HCT116 (cell line): ENCODE measurements at places on chromosomes 2 and 18. TPM values are rescaled to one million over a fixed set of nuclear protein-coding genes. Genes with fewer than 3 reads are reported as not detected.

DNA sequence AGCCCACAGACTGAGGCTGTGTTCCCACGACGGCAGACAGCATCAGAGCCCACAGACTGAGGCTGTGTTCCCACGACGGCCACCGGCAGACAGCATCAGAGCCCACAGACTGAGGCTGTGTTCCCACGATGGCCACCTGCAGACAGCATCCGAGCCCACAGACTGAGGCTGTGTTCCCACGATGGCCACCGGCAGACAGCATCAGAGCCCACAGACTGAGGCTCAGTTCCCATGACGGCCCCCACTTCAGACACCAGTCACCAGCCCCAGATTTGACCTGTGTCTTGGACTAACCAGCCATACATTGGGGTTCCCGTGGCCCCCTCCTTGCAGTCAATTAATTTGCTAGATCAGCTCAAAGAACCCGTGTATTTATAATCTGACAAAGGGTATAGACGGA is 57.8 kb upstream of the SNTG2 start:
- H3K27ac ChIP-seq, result no peak overlapping the region
- DNase-seq, result no peak
- H3K4me1 ChIP-seq, result peaks cover 4% of the 10 kb centered on the region; the same call in 1 of the 2 replicates
- H3K27me3 ChIP-seq, result no peaks in the 10 kb centered on the region; the same call in 1 of the 2 replicates

DNA sequence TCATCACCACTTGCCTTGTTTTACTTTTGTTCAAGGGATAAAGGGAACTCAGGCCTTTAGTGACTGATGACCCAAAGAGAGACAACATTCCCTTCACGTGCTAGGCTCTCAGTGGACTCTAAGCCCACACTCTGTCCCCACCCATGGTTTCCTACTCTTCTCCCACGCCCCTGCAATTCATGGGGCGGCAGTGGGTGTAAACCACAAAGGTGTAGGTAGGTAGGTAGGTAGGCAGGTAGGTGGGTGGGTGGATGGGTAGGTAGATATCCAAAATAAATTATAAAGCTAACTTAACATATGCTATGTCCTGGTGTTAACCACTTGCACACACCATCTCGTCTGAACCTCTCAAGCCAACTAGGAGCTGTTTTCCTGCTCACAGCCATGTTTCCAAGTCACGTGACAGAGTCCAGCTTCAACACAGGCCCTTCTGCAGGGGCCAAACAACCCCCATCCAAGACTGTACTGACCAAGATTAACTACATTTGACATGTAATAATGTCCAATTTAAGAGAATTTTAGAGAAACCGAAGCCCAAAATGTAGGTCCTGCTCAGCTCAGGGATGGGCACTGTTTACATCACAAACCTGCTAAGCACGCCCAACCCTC is 33.7 kb downstream of the DNMT3A start:
- H3K4me1 ChIP-seq, result peaks cover 16% of the 10 kb centered on the region
- H3K27ac ChIP-seq, result no peak overlapping the region
- H3K27me3 ChIP-seq, result no peaks in the 10 kb centered on the region

GRCh38 chr2:173872714-173873113 is 92.5 kb downstream of the SP3 start:
- no peak overlapping the region for H3K27ac ChIP-seq
- H3K4me3 ChIP-seq, result no peak overlapping the region
- H3K36me3 ChIP-seq, result no peaks in the 10 kb centered on the region
- no peaks in the 10 kb centered on the region; the same call in 1 of the 2 replicates for H3K27me3 ChIP-seq
- H3K4me1 ChIP-seq, result peaks cover 10% of the 10 kb centered on the region; the same call in 1 of the 2 replicates
- DNase-seq, result no peak

GRCh38 chr2:20576598-20577115 is 74.2 kb downstream of the HS1BP3 start:
- no peak overlapping the region for H3K4me3 ChIP-seq
- H3K27me3 ChIP-seq, result no peaks in the 10 kb centered on the region
- H3K36me3 ChIP-seq, result no peaks in the 10 kb centered on the region
- no peak for DNase-seq
- H3K4me1 ChIP-seq, result peaks cover 45% of the 10 kb centered on the region
- no peak overlapping the region for H3K27ac ChIP-seq

DNA sequence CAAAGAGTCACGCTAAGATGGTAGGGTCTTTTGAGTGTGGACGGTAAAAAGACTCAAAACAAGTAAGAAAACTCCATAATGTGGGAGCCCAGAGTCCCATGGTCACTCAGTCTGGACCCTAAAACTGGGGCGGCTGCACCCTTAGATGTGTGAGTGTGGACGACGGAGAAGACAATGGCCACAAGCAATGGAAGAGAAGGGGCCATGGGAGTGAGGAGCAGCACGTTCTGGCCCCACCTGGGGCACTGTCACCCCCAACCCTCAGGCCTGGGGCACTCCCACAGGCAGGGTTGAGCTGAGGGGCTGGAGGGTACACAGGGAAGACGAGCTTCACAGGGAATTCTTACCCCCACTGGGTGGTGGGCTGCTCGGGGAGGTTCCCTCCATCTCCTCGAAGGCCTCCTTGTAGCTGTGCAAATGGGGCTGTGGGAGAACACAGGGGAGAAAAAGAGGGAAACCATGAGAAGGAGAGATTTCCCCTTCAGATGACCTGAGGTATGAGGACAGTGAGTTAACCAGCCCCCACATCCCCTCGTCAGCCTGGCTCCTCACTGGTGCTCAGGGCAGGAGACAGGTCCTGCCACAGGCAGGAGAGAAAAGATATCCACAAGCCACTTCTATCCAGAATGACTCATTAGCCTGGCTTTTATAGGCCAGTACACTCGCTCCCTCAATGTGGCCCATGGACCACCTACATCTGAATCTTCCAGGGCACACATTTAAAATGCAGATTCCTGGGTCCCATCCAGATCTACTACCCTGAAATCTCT is 167.9 kb downstream of the TNS1 start:
- no peak for DNase-seq
- H3K27me3 ChIP-seq, result no peaks in the 10 kb centered on the region
- H3K4me1 ChIP-seq, result peaks cover 9% of the 10 kb centered on the region
- no peaks in the 10 kb centered on the region for H3K36me3 ChIP-seq
- H3K4me3 ChIP-seq, result no peak overlapping the region
- no peak overlapping the region for H3K27ac ChIP-seq

DSG1 gene
- total RNA-seq, result not detected

AOX1 gene
- 0.71 TPM for total RNA-seq

VWC2L gene
- not detected for total RNA-seq
